Hypothalamus (tissue), 51 donors: ENCODE measurements at places on chromosomes 7 and 10.
A peak's percentile ranks its signal among the peaks of the same experiment; 100 is the strongest.

DNA sequence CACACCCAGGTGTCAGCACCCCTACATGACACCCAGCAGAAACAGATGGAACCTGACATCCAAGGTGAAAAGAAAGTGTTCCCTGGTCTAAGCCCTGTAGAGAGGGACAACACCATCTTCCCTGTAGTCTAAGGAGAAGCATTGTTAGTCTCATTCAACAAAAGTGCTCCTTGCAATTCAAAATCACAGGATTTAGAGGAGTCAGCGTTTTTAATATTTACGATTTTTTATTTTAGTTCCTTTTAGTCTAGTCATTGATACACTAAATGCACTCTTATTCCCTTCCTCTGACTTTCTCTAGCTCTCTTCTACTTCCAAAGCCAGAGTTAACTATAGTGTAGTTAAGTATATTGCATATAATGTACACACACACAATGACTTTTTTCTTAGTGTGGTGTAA, 163.0 kb downstream of the TPK1 start:
- no peak for DNase-seq

GRCh38 chr7:7795203-7795602, 76.8 kb upstream of the RPA3 start:
- DNase-seq = no peak

GRCh38 chr10:22599048-22599561, 115.3 kb downstream of the PIP4K2A start:
- DNase-seq = no peak

GRCh38 chr7:84549409-84549808, 354.8 kb upstream of the SEMA3A start:
- DNase-seq = no peak

GRCh38 chr7:149801002-149801566, 27.7 kb upstream of the ZNF467 start:
- no peak for DNase-seq

DNA sequence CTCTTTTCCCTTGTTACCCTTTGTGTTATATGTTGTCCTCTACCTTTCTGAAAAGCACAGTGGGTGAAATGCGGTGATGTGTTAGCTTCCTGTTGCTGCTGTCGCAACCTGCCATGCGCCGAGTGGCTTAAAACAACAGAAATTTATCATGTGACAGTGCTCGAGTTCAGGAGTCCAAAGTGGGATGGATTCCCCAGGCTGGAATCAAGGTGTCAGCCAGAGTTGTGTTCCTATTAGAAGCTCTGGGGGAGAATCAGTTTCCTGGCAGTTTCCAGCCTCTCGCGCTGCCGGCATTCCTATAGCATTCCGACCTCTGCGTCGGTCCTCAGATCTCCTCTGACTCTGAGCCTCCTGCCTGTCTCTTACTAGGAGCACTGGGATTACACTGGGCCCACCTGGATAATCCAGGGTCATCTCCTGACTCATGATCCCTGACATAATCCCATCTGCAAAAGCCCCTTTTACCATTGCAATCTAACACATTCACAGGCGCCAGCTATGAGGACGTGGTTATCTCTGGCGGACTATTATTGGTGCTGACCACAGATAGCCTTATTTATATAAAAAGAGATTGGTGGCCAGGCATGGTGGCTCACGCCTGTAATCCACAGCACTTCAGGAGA, 207.5 kb downstream of the CUX1 start:
- no peak for DNase-seq

GRCh38 chr10:62852961-62853702, 37.0 kb upstream of the EGR2 start:
- no peak for DNase-seq

DNA sequence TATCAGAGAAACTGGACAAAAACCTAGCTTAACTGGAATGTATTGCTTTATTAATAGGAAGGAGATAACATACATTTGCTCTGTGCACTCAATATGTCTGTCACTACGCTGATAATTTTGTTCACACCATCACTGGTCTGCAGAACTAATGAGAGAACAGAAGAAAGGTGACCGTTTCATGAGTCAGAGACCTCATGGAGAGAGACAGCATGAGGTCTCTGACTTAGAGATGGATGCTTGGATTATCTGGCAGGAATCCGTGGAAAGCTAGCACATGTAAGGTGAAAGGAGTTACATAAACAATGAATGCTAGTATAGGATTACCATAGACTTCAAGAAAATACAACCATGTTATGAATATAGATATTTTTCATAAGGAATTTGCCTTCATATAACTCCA, 947.3 kb downstream of the IPMK start:
- no peak for DNase-seq

- no peak for DNase-seq
These were observed 323.1 kb downstream of the PCLO start for GRCh38 chr7:82839555-82839954.

DNA sequence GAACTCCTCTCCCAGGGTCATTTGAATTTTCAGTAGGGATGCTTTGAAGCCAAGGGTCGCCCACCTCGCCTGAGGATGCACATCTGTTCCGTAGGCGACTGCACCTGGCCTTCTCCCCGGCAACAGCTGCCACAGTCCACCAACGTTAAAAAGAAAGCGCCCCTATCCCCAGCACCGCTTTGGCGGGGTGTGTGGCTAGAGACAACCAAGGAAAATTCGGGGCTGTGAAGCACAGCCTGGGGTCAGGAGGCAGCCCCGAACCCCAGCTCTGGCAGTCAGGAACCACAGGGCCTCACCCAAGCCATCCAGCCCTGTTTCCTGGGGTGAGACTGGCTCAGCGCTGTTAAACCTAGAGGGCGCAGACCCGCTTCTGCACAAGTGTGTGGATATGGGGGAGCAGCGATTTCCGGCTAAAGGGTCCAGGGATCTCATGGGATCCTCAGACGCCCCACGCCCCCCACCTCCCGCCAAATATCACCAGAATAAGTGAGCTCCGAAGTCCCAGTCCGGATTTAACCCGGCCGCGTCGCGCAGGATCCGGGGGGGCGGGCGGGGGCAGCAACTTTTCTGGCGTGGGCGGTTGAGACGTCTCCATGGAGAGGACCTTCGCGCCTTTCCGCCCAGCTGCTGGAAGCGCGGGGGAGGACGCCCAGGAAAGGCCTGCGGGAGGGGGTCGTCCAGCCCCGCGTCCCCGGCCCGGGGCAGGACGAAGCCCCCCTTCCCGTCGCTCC, 822 bp downstream of the ZC3HAV1L start:
- no peak for DNase-seq

GRCh38 chr7:138000081-138000701, 1.7 kb downstream of the CREB3L2 start:
- no peak for DNase-seq

DNA sequence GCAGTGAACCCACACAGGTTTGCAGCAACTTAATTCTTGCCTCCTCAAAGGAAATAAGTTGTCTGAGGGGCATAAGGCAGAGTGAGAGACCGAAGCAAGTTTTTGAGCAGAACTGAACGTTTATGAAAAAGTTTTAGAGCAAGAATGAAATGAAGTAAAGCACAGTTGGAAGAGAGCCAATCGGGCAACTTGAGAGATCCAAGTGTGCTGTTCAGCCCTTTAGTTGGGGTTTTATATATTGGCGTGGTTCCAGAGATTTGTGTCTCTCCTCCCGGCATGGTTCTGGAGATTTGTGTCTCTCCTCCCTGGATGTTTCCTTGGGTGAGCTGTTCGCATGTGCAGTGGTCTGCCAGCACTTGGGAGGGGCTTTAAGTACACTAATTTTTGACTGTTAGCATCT, 141.4 kb upstream of the DGKB start:
- DNase-seq = no peak

DNA sequence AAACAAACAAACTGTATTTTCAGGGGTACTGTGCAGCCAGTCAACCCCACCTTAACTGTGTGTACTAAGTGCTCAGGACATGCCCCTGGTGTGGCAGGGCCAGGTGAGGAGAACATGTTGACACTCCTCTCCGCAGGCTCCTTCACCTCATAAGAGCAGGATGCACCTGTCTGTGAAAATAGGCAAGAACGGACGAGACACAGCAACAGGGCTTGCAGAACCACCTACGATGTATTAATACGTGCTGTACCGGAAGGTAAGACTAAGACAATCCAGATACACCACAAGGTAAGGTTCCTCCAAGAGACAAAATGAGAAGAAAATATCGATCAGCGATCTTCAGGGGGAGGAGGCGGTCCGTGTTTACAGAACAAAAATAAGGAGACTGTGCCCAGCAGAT, 65.8 kb upstream of the CAMK2B start:
- DNase-seq = no peak

DNA sequence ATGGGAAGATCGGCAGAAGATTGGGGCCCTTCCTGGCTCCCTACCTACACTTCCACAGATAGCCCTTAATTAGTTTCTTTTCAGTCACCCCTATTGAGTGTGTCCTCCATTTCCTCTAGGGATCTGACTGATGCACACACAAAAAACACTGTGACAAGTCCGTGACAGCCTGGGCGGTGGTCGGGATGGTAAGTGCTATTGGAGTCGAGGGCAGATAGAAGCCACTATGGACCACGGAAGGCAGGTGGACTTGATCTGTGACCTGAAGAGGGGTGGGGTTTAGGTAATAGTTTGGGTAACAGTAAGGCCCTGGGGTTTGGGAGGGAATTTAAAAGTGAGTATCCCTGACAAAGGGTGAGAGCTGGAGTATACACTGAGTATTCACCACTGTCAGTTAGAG, 53.0 kb downstream of the PDK4 start:
- no peak for DNase-seq

- DNase-seq = peak; percentile 26
These were observed 97.5 kb downstream of the PFKFB3 start for GRCh38 chr10:6300106-6300783.

GRCh38 chr7:34107276-34107675, 201.9 kb downstream of the BMPER start:
- DNase-seq = no peak

GRCh38 chr10:14583252-14583651, 191.4 kb downstream of the FAM107B start:
- DNase-seq = no peak

DNA sequence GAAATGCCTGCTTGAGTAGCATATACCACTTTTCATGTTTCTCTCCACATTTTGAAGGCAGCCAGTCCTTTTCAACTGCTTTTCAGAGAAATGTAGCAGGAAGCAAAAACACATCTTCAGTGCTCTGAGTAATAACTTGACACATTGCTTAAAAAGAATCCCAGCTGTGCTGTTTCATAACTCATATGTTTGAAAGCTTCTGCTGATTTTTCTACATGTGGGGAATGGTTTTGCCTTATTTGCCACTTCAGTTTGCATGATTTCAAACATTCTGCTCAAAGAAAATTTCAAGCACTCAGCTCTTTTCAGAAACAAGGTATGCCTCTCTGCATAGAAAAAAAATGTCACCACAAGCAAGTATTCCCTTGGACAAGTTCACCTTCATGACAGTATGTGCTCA, 732.8 kb downstream of the POM121L12 start:
- no peak for DNase-seq

DNA sequence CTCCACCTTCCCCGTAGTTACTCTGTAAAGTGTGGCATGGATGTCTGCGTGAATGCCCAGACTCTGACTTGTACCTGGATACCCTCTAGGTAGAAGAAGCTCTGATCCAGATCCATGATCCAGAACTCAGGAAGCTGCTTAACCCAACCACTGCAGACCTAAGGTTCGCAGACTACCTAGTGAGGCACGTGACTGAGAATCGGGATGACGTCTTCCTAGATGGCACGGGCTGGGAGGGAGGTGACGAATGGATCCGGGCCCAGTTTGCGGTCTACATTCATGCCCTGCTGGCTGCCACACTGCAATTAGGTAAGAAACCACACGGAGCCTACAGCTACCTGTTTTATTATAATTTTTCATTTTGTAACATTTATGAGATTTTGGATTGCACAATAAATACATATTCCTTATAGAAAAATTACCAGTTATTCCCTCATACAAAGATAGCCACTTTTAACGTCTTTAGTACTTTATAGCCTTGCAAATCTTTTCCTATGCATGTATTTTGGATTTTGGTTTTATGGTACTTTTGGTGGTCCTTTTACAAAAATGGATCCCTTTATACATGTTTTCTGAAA, 77.9 kb downstream of the AVL9 start:
- no peak for DNase-seq

GRCh38 chr7:151456276-151456675, 16.3 kb upstream of the CRYGN start:
- no peak for DNase-seq

DNA sequence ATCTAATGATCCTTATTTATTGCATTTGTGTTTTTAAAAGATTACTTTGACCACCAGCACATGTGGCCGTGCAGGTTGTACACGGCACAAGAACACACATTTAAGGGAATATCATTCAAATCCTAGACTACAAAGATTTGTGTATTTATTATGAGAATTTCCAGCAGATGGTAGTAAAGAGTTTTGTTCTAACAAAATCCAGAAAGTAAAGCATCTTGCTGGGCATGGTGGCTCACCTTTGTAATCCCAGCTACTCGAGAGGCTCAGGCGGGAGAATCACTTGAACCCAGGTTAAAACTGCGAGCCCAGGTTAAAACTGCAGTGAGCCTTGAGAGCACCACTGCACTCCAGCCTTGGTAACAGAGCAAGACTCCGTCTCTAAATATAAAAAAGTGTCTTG, 31.5 kb downstream of the MACROH2A2 start:
- DNase-seq = no peak

DNA sequence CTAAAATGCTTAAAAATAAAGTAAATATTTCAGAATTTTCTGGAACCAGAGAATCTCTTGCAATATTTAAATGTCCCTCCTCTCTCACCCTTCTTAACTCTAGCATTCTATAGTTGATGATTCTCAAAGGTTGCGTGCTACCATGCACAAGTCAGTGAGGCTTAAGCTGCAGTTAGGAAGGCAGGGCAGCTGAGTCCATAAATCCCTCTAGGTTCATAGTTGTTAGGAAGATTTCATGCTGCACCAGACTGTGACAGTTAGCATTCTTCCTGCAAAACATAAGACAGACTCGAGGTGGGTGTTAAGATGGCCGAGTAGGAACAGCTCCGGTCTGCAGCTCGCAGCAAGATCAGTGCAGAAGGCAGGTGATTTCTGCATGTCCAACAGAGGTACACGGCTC, 70.6 kb downstream of the MET start:
- no peak for DNase-seq

DNA sequence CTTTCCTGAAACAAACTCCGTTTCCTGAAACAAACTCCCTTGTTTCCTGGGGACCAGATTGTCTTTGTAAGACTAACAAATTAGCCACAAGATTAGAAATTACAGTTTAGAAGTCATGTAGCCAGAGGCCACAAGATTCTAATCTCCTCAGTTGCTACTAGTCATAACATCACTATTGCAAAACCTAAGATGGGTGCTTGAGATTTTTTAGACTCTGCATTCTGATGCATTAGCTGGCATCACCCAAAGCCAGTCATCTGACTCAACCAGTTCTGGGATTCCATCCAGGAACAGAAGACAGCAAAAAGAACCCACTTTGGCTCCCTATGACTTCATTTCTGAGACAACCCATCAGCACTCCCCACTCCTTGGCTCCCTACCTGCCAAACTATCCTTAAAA, 367.9 kb upstream of the MBL2 start:
- no peak for DNase-seq

- DNase-seq = no peak
These were observed 16.6 kb downstream of the AKAP9 start for GRCh38 chr7:91957232-91957631.

- no peak for DNase-seq
These were observed 14.4 kb downstream of the PIP4K2A start for GRCh38 chr10:22699976-22700375.
